ENCODE measurements at places on chromosomes 5 and 9.

DNA sequence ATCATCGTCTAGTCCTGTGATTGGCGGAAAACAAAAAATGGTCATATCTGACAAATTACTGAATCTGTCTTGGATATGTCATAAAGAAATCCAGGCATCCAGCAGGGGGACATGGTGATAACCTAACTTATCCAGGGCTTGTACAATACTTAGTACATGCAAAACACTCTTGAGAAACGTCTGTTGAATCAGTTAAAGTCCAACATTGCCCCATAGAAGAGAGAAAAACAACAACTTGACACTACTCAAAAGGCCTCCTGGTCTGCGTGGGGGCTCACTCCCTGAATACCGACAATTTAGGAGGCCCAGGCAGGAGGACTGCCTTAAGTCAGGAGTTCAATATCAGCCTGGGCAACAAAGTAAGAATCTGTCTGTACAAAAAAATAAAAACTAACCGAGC lies 217.5 kb downstream of the DCP2 start:
- no peak for DNase-seq

DNA sequence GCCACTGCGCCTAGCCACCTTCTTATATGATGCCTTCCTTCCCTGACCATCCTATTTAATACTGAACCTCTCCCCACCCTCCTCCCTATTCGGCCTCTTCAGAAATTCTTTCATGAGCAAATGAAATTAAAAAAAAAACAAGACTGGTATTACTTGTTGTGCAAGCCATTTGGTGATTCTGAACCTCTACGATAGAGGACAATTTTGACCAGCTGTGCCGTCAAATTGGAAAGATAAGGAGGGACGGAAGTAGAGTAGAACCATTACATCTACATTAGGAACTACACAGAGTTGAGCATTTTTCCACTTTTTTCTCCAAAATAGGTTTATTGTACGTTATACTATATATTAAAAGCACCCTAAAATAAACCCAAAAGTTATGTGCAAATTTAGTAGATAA lies 2.9 kb downstream of the DHX29 start:
- DNase-seq: no peak

DNA sequence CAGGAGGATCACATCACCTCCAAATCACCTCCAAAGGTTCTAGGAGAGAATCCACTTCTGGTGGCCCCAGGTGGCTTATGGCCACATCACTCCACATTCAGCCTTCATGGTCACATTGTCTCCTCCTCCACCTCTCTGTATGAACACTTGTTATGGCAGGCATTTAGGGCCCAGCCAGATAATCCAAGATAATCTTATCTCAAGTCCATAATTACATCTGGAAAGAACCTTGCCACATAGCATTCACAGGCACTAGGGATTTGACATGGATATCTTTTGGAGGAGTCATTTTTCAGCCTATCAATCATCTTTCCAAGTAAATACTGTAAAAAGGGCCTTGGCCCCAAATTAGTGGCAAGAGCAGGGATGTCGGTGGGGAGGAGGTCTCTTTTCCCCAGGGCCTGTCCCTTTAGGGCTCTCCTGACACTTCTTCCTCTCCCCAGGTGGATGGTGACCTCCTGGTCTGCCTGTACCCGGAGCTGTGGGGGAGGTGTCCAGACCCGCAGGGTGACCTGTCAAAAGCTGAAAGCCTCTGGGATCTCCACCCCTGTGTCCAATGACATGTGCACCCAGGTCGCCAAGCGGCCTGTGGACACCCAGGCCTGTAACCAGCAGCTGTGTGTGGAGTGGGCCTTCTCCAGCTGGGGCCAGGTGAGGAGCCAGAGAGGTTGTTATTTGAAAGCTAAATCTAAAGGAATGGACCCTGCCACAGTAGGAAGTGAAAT lies 140.9 kb downstream of the SAXO1 start:
- DNase-seq: no peak

- DNase-seq: no peak
Measured at GRCh38 chr5:147321569-147321968, 86.7 kb downstream of the STK32A start.

- no peak for DNase-seq
Measured at GRCh38 chr5:113117543-113118115, 141.0 kb downstream of the DCP2 start.

GRCh38 chr5:103617913-103618312 lies 55.3 kb upstream of the NUDT12 start:
- no peak for DNase-seq

GRCh38 chr9:108196332-108197007 lies 659.3 kb downstream of the ACTL7B start:
- no peak for DNase-seq

- no peak for DNase-seq
Measured at GRCh38 chr9:104992659-104993058, 64.7 kb upstream of the ABCA1 start.

- DNase-seq: no peak
Measured at GRCh38 chr9:136058801-136059302, 36.2 kb downstream of the NACC2 start.

- DNase-seq: no peak
Measured at GRCh38 chr9:83646500-83647239, 23.7 kb downstream of the IDNK start.

GRCh38 chr9:19799784-19800183 lies 10.9 kb upstream of the SLC24A2 start:
- no peak for DNase-seq

- no peak for DNase-seq
Measured at GRCh38 chr5:140595538-140596300, 31.1 kb downstream of the SLC35A4 start.

- no peak for DNase-seq
Measured at GRCh38 chr9:37037503-37038301, 3.6 kb upstream of the PAX5 start.

GRCh38 chr9:94139672-94140417 lies 55.6 kb downstream of the PTPDC1 start:
- DNase-seq: no peak

GRCh38 chr5:160155017-160155750 lies 35.9 kb upstream of the PWWP2A start:
- DNase-seq: no peak

DNA sequence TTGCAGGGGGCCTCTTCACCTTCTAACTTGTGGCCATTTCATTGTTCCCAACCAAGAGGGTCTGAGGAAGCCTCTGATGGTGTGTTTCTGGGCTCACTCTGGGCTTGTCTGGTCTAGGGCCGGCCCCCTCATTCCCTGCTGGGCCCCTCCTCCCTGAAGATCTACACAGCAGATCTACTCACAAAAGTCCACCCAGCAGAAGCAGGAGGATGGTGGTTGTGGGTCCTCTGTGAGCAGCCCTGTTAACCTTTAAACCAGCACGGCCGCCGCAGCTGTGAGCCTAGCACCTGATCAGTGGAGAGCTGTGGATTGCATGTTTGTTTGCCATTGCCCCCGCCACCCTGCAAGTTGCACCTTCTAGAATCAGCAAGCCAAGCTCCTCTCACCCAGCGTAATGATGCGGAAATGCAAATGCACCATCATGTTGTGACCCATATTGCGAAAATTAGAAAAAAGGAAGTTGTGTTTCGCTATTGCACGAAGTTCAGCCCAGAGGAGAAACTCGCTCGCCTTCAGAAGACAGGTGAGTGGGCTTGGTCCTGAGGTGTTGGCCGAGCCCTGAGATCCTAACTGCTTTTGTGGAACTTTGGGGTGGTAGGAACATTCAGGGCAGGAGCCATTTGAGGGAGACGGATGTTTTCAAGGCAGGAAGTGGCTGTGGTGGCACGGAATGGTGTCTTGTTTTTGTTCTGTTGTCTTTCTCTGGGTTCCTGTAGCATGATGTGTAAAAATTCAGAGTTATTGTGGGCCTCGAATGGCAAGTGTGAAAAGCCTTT lies 16.7 kb downstream of the FGD3 start:
- DNase-seq: no peak

GRCh38 chr5:385321-385720 lies 57.7 kb upstream of the EXOC3 start:
- DNase-seq: no peak
